Right atrium auricular region (tissue), 2 donors: ENCODE measurements at places on chromosomes 3 and 15. TPM values are rescaled to one million over a fixed set of nuclear protein-coding genes. Genes with fewer than 3 reads are reported as not detected.

Gene ARGFX
- not detected for total RNA-seq

Gene SKOR1
- total RNA-seq, result not detected

Gene IQCF5
- total RNA-seq, result not detected

Gene DUOX1
- total RNA-seq, result 1.1 TPM

Gene MAGEL2
- 0.15 TPM for total RNA-seq

Gene ZNF385D
- total RNA-seq, result 1.1 TPM

Gene CYP1A2
- not detected for total RNA-seq

Gene STAC
- total RNA-seq, result not detected

Gene RBP2
- not detected for total RNA-seq

Gene FGD5
- 9.6 TPM for total RNA-seq

Gene MME
- 2.8 TPM for total RNA-seq

Gene CTXN2
- total RNA-seq, result not detected

Gene BAHD1
- 19.2 TPM for total RNA-seq

Gene ARRDC4
- total RNA-seq, result 17.2 TPM

Gene FOXB1
- total RNA-seq, result not detected

Gene XCR1
- total RNA-seq, result not detected
